Fibroblast of lung (primary cell): ENCODE measurements at places on chromosomes 11 and 22. TPM values are rescaled to one million over a fixed set of nuclear protein-coding genes. Genes with fewer than 3 reads are reported as not detected.

The CACNA1I gene
- under 0.01 TPM in 1 of 2 replicates, not detected in the other for total RNA-seq

The CLDN5 gene
- total RNA-seq = 0.33 and 0.51 TPM in 2 replicates

The PRAME gene
- total RNA-seq = under 0.01 TPM in 1 of 2 replicates, not detected in the other

The CASP5 gene
- total RNA-seq = 0.17 and 0.26 TPM in 2 replicates

The PKNOX2 gene
- 0.33 and 1.0 TPM in 2 replicates for total RNA-seq

The PGM2L1 gene
- 3.1 and 4.1 TPM in 2 replicates for total RNA-seq

The SLC6A5 gene
- total RNA-seq = not detected in 2 replicates

The DUSP8 gene
- total RNA-seq = 0.51 and 0.66 TPM in 2 replicates

The LRRC74B gene
- under 0.01 TPM in 1 of 2 replicates, not detected in the other for total RNA-seq

The NXPE2 gene
- total RNA-seq = under 0.01 TPM in 1 of 2 replicates, not detected in the other

The ADORA2A gene
- 0.77 and 1.5 TPM in 2 replicates for total RNA-seq

The TMEM121B gene
- under 0.01 TPM in 1 of 2 replicates, not detected in the other for total RNA-seq

The KLHDC7B gene
- total RNA-seq = 0.17 and 0.51 TPM in 2 replicates

The PPFIBP2 gene
- total RNA-seq = 31.3 and 38.8 TPM in 2 replicates

The HOATZ gene
- total RNA-seq = not detected in 2 replicates
